Activated CD4-positive, alpha-beta memory T cell treated with anti-CD3 and anti-CD28 coated beads, Interleukin-2, amount 10 ng/mL, durations not matched to agents 7 days and 5 days (primary cell): ENCODE measurements at places on chromosomes 5 and 9. TPM values are rescaled to one million over a fixed set of nuclear protein-coding genes. Genes with fewer than 3 reads are reported as not detected.

DNA sequence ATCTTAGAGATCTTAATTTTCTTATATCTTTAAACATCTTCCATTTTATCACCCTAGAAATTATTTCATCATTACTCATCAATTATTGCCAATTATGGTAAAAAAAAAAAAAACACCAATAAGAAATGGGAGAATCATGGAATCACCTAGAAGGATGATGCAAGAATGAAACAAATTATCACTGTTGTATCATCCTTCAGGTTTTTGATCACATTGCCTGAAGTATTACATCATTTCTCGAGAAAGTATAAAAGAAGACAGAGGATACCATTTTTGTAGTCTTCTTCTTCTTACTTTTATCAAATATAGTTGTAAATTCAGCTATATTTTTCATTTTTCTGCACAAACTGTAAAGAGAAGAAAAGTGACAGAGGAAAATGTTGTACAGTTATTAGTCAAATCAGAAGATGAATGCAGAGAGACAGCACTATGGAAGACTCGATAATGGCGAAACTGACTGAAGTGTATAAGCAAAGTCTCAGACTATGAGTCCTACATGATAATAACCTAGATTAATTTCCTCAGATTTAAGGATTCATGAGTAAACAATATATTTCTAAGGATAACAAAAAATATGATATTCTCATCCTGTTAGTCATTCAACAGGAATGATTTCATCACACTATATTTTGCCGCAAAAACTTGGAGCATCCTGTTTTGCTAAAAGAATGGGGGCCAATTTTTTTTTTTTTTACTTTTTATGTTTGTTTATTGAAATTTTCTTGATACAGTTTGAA lies 5.9 kb upstream of the STC2 start:
- no peak for DNase-seq

DNA sequence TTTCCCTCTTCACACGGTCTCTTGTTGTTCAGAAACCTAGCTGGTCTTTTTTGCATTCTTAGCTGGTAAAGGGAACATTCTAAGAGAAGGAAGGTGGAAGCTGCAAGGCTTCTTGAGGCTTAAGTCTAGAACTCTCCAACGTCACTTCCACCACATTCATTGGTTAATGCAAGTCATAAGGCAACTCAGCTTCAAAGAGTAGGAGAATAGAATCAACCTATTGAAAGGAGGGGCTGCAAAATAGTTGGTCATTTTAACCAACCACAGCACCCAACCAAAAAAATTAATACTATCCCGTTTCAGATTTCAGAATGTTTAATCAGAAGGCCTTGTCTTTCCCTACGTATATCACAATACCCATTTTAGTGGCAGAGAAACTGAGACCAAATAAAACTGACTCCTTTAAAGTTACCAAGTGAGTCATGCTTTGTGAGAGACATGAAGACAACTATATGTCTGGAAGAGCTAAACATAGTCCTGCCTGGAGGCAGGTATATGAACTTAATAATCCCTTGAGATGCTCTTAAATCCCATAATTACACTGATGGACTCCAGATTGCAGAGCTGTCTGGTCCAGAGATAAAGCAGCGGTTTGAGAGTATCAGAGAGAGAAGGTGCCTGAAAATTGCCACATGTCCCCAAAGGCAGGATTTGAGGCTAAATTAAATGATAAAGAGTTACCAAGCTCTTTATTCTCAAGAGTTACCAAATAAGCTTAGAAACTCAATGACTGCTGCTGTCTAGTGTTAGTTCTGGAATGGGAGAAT lies 14.4 kb downstream of the DOCK8 start:
- no peak for DNase-seq

DNA sequence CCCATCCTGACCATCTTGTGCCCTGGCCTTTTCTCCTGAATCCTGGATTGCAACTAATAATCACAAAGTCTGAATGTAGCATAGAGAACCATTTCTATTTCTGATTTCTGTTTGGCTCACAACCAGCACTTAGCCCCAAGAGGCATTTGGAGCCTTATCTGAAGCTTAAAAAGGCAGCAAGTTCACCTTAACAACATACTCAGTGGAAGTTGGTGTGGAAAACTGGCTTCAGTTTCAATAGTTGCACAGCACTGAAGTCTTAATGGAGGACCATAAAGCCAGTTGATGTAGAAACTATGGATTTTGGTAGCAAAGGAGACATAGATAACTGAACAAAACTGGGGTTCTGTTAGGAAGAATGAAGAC lies 574.1 kb downstream of the PSAT1 start:
- DNase-seq, result no peak

DNA sequence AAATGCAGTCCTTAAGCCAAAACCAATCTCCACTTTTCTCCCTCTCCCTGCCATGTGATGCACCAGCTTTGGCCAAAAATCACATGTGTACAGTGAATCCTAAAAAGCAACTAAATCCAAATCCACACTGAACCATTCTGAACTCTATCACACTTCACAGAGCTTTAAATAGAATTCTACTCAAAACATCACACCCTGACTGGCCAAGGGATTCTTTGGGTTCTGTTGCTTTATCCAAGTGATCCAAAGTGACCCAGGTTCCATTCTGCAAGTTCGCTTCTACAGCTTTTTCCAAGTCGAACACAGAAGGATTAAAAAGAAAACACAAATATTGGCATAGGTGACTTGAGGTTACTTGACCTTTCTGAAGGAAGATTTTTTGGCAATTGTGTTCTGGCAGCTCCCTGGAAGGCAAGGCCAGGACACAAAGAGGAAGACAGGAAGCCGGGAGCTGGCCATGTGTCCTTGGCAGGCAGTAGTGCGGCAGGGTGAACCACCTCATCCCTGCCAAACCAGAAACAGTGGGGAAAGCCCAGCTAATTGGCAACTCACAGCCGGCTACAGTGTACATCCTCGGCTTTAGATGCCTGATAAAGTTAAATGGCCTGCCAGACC lies 115.0 kb downstream of the NFIB start:
- no peak for DNase-seq

KDM3B gene
- 57.9 TPM for total RNA-seq

- no peak for DNase-seq
Observed at GRCh38 chr9:135561391-135562234, at the start of gene PAEP. Gene PAEP, plus strand, starts transcription at chr9:135561756.

SLC6A3 gene
- not detected for total RNA-seq

DNA sequence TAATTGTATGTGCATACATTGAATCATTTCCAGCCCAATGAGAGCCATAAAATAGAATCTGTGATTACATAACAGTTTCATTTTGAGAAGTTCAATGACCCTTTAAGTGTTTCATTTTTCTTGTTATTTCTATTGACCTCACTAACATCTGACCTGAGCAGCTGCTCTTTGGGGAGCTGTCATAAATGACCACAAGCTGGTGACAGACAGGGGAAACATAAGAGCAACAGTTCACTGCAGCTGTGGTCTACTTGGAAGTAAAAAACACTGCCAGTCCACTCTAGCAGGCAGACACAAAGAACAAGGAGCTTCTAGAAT lies 265.4 kb downstream of the DTWD2 start:
- DNase-seq, result no peak

GRCh38 chr9:127263237-127263636 lies 1.3 kb upstream of the GARNL3 start:
- no peak for DNase-seq

DNA sequence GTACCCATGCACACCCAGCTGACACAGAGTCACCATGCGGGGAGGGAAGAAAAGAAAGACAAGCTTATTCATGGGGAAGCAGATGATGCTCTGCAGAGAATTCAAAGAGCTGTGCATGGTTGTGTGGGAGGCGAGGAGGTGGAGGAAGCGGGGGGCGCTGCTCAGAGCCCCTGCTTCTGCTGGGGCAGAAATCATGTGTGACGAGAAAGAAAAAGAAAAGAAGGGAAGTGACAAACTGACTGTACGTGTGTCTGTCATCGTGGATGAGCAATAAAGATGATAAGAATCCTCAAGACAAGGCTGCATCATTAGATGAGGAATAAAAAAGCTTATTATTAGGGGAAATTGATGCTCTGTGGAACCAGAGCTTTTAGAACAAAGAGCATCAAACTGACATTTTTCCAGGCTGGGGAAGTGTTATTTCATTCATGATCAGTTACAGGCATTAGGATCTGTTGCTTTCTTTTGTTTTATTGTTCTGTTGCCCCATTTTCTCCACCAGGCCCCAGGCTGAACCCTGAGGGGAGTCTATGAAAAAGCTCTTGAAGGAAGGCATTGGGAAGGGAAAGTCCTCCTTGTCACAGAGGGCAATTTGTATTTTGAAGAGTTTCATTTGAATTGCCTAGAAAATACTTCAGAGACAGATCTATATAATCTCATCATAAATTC lies 20.3 kb upstream of the SH3RF2 start:
- no peak for DNase-seq

FTMT gene
- total RNA-seq, result not detected

C5orf46 gene
- total RNA-seq, result not detected

LHX3 gene
- not detected for total RNA-seq

PALM2AKAP2 gene
- not detected for total RNA-seq

- DNase-seq, result no peak
Observed at GRCh38 chr5:31516802-31517201, 15.1 kb downstream of the DROSHA start.

TRIO gene
- total RNA-seq, result 8.1 TPM
